ENCODE measurements at places on chromosomes 7 and 10. TPM values are rescaled to one million over a fixed set of nuclear protein-coding genes. Genes with fewer than 3 reads are reported as not detected.

The ZNF37A gene
- 8.9 TPM for polyA plus RNA-seq

The DNMBP gene
- polyA plus RNA-seq: 15.3 TPM

The SNCG gene
- 4.6 TPM for polyA plus RNA-seq

The ASAH2B gene
- 3.8 TPM for polyA plus RNA-seq

The PNLIPRP1 gene
- not detected for polyA plus RNA-seq

The AHCYL2 gene
- 18.9 TPM for polyA plus RNA-seq

The NAT16 gene
- not detected for polyA plus RNA-seq

The GJD4 gene
- polyA plus RNA-seq: 4.2 TPM

DNA sequence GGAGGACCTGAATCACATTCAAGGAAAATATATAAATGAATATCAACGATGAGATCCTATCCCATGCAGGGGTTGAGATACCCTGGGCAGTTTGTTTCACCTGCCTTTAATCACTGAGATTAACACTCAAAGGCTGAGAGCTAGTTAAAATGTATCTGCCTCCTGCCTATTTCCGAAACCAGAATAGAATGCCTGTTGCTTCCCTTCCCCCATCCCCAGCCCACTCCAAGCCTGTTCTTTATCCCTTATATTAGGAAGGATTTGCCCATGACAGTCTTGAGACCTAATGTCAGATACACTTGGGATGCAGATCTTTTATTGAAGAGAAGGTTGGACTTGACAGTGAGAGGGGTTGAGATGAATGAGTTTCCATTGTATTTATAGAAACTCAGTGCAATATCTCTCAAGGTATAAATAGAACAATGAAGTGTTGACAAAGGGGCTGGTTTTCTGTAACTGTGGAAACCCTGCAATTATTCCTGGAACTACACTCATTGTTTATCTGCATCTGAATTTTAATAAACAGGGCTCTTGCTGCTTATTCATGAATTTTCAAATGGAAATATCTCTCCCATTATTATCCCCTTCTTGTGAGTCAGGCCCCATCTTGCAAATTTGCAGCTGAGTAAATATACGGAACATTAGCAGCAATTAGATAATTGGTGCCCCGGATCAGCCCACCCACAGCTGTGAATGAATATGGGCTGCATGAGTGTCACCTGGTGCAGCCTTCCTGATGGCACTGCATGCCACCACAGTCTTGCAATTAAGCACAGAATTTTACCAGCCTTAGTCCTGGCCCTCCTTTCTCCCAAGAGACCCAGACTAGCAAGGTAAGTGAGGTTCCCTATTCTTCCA, 66.7 kb downstream of the SORCS3 start:
- no peak for DNase-seq

- DNase-seq: no peak
Observed at GRCh38 chr10:95247881-95248583, 42.8 kb downstream of the PDLIM1 start.

GRCh38 chr7:26398756-26399509, 107.3 kb downstream of the SNX10 start:
- DNase-seq: no peak

DNA sequence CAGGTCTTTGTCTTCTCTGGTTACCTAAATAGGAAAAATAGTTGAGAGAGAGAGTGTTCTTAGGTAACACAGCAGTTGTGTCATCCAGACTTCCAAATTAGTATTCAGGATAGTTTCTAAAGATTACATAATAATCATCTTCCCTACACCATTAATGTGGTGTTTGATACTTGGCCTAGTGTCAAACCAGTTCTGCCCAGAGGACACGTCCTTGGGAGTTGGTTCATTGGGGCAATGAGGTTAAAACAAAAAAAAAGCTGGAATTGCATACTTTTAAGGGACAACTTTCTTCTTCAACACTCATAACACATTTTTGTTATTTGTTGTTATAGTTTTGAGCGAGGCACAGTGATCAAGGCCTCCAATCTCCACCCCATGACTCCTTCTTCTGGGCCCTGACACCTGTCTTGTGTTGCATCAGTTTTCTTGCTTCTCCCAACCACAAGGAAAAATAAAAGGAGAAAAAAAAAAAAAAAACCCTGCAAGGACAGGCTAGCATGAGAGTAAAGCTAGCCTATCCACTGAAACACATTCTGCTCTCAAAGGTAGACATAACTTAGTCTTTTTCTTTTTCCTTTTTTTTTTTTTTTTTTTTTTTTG, 28.8 kb downstream of the STN1 start:
- no peak for DNase-seq

GRCh38 chr10:127979566-127979965, 72.7 kb downstream of the PTPRE start:
- DNase-seq: no peak

GRCh38 chr10:83083831-83084230, 1055.5 kb upstream of the GHITM start:
- peak; percentile 62 for DNase-seq

DNA sequence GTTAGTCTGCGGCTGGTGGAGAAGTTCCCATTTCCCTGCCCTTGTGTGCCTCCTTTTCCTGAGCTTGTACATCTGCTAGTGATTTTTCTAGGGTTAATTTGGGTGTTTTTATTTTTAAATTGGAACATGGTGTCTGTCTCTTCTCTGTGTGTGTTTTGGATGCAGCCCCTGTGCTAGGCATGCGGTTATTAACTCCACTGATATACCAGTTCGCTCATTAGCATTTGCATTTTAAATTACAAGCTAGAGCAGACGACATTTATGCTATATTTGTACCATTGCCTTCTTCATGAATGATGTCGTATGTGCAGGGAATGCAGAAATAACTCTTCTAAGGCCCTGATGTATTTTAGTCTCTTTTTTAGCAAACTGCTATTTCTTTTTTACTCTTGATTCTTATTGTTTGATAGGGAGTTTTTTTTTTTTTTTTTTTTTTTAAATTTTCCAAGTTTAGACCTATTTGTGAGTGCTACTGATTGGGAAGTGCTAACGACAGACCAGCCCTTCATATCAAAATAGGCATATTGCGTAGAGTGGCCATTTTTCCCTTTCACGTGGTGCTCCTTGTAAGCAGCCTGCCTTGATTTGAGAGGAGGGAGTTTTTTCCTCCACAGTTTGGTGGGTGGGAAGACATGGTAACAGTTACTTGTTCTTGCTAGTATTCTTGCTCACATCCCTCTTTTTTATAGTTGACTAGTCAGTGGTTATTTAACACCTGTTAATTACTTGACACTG, 89.6 kb downstream of the LRRC4 start:
- DNase-seq: no peak

DNA sequence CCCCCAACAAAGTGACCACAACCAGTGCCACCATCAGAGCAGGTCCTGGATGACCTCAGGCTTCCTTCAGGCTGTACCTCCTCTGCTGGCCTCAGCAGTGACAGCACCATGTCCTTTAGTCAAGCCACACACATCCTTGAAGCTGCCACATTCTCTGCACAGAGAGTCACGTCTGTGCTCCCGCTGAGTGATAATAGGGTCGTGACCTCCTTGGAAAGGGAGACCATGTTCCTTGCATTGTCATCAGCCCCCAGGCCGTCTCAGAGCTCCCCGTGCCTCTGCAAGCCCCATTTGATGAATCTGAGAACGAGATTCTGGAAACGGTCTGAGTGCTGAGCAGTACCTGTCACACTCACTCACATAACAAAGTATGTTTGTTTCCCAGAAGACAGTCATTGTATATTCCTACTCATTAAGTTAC, 106.5 kb upstream of the PRR15 start:
- no peak for DNase-seq

DNA sequence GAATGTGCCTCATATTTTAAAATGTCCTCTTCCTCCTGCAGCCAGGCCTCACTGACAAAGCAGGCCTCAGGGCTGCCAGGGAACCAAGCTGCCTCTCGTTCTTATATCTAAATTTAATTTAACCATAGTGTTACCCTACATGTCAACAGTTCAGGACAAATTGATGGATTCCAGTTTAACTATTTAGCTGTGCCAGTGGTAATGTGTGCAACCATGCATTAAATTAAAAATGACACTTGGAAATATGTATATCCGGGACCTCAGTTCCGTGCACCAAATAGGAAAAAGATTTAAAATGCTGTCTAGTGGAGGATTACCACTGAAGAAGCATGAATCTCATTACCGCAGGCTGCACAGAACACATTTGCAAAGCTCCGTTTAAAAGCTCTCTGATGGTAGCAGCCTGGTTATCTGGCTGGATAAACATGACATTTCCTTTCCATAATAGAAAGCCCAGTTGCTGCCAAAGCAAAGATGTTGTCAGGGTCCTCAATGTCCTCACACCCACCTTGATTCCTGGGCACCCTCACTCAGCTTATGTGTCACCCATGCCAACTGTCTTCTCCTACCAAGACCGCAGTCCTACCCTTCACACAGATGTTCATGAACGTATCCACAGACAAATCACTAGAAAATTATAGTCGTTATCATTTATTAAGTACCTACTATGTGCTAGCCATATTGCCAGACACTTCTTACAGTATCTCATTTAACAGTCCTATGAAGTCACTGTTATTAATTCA, 73.3 kb upstream of the FRMD4A start:
- no peak for DNase-seq

GRCh38 chr7:91243591-91244301, 20.5 kb upstream of the FZD1 start:
- no peak for DNase-seq

GRCh38 chr10:113232928-113233511, 283.0 kb downstream of the TCF7L2 start:
- no peak for DNase-seq

DNA sequence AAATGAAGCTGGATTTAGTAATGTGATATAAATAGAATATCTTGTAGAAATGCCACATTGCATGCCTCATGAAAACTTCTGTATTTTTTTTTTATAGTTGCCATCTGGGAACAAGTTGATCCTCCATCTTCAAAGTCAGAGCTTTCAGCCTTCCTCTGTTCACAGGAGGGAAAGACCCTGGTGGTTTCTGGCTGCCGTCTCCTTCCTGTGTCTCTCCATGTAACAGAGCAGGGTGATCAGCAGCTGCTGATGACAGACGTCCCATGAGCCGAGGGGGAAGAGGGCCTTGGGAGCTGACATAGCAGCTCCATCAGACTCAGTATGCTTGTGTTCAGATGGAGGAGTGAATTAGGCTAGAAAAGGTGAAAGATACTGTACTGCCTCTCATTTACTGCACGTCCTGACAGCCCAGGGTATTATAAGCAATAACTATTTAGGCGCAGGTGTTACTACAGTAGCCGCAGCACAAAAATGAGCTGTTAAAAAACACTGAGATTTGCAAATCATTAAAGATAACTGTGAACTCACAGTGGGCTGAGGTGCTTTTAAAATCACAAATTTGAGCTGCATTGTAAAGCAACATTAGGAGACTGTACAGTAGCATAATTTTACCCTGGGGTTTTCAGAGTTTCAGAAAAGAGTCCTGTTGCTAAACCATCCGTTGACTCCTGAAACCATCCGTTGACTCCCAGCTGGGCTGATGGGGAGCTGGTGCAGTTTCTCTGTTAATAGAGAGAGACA, 103.3 kb downstream of the CFAP58 start:
- DNase-seq: no peak

DNA sequence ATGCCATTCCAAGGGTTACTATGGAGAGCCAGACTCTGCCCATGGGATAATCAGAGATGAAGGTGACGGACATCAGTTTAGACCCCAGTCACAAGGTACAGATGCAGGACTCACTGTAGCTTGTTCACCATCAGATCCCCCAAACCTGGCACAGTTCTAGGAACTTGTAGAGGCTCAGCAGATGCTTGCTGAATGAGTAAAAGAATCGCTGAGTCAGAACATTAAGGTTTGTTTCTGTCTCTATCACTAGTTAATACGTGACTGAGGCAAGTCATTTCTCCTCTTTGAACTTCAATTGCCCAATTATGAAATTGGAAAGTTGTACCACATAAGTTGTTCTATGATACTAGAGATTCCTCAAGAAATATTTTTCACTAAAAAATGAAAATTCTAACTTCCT, 65.1 kb downstream of the PPP1R3C start:
- no peak for DNase-seq
